Fibroblast of skin of back (primary cell): ENCODE measurements at places on chromosomes 7 and 10.
A peak's percentile ranks its signal among the peaks of the same experiment; 100 is the strongest.

GRCh38 chr7:54857294-54857693, 98.3 kb upstream of the SEC61G start:
- DNase-seq: no peak

GRCh38 chr7:85711894-85712293, 525.0 kb upstream of the SEMA3D start:
- DNase-seq: no peak

DNA sequence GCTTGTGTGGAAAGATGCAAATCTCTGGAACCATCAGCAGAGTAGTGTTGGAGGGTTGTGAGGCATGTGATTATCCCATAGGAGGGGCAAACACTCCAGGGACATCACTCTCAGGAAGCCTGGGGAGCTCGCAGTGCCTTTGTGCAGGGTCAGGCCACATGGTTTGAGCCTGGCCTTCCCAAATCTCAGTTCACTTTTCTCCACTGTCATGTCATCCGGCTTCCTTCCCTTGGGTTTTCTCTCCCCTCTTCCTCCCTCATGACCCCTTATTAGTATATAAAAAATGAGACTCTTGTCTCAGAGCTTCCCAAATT, 20.4 kb downstream of the TSPAN14 start:
- DNase-seq: no peak

DNA sequence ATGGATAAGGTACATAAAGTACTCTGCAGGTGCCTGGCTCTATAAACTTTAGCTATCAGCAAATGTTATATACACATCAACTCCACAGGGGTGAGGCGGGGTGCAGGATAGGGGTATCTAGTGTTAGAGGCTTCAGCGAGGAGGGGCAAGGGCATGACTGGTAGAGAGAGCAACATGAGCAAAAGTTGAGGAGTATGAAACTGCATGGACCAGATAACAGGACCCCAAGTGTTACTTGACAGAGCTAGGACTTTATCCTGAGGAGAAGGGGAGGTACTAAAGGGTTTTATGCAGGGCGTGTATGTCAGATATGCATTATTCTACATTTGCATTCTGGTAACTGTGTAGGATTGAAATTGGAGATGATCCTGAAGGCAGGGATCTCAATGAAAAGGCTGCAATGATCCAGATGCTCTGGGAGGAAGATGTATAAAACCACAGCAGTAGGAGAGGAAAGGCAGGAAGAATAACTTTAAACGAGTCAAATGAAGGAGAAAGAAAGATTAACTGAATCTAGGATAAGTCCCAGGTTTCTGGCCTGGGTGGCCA, 109.8 kb upstream of the FAM133B start:
- no peak for DNase-seq

GRCh38 chr7:75045881-75046280, 27.7 kb downstream of the RCC1L start:
- DNase-seq: no peak

- no peak for DNase-seq
Observed at GRCh38 chr7:7433811-7434210, 101.9 kb downstream of the COL28A1 start.

DNA sequence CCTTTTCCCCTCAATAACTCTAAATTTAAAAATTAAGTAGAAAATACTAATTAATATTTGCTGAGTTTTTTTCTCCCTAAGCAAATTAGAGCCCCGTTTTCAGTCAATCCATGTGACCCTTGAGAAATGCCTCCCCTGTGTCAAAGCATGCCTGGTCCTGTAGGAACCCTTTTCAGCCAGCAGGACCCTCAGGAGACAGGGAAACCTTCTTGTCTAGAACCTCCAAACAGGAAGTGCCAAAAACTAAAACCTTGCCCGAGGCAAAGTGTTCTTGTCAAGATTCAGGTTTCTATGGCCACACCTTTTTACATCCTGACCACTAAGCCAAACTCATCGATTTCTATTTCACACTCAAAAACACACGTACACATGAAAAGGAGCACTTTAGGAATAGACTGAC, 60.1 kb upstream of the NFE2L3 start:
- DNase-seq: peak; percentile 7

DNA sequence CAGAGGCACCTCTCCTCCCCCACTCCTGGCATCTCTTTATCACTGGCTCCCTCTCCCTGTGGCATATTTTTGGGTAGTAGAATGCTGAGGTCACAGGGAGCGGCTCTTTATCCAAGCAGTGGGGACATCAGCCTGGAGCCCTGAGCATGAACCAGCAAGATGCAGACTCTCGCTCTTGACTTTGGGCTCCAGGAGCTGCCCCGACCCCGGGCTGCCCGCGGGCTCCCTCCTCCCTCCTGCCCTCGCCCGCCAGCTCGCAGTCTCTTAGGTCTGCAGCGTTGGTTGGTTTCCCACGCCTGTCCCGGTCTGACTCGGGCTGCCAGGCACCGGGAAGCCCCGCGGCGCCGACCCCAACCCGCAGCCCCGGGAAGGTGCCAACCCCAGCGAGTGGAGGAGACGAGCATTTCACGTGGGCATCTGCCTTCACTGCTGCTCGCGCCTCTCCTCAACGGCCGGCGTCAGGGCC, 1.3 kb downstream of the INSYN2A start:
- DNase-seq: peak; percentile 51

GRCh38 chr10:50397312-50398140, 146.2 kb upstream of the ASAH2 start:
- no peak for DNase-seq

GRCh38 chr10:123523833-123524232, 142.3 kb upstream of the GPR26 start:
- no peak for DNase-seq
